ENCODE measurements at places on chromosomes 16 and 17.
A peak's percentile ranks its signal among the peaks of the same experiment; 100 is the strongest.

GRCh38 chr16:26598061-26598460 lies 468.7 kb upstream of the C16orf82 start:
- peak; percentile 55 for DNase-seq

DNA sequence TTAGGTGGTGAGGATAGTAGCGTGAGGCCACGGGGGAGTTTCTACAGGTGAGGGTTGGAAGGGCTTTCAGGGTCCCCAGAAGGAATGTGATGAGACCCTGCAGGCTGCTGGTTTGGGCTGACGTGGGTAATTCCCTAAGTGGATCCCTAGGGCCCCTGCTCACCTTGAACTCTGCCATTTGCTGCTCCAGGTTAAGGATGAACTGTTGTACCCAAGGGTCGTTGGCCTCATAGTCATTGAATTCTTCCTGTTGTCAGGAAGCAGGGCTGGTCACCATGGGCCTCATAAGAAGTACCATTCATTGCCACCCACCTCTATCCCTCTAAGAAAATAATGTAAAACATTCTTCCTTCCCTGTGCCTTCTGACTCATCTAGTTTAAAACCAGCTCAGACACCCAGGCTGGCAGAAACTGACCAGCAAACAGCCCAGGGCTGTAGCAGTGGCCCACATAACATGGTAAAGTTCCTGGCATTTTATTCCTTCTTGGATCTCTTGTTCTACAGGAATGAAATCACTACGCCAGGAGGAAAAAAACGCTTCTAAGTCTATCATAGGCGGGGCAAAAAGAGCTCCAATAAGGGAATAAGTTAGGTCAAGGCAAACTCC lies 27.6 kb downstream of the FCSK start:
- DNase-seq: no peak

GRCh38 chr16:69796285-69797118 lies 34.4 kb downstream of the WWP2 start:
- no peak for DNase-seq

DNA sequence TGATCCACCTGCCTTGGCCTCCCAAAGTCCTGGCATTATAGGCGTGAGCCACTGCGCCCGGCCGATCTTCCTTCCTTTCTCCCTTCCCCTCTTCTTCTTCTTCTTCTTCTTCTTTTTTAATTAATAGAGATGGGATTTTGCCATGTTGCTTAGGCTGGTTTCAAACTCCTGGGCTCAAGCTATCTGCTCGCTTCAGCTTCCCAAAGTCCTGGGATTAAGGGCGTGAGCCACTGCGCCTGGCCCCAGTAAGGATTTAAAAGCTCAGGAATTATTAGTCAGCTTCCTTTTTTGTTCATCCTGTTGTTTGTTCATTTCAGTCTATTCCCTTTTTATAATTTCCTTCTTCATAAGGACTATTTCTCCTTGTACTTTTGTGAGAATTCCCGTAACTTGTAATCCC lies 32.7 kb upstream of the LRRC37A start:
- no peak for DNase-seq

DNA sequence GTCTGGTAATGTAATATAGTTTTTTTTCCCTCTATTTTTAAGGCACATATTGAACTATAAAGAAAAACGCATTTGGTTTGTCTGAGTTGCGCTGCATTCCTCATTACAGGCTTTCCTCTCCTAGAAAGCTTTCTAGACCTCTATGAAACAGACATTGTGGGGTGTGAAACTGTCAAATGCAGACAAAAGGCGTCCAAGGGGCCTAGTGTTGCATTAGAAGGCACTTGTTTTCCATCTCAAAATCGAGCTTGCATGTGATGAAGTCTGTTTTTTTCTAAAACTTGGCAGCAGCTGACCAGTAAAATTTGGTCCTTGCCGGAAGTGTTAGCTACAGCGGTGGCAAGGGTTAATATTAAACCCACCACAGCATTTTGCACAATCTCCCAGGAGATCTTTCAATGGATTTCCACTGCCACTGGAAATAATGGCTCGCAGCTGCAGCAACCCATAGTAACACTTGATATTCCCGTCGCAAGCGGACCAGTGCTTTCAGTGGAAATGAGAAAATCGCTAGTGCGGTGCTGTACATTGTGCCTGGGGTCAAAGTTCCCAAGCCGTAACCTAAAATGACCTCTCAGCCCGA lies 602.6 kb downstream of the KCNJ2 start:
- no peak for DNase-seq

- DNase-seq: no peak
Measured at GRCh38 chr16:86952769-86953168, 364.4 kb downstream of the C16orf95 start.

GRCh38 chr17:27986805-27987684 lies 55.4 kb upstream of the NLK start:
- DNase-seq: no peak

GRCh38 chr17:39225308-39225958 lies at the start of gene STAC2:
TSS of gene STAC2 (minus strand) at chr17:39225945. CDS start at chr17:39225502, 443 bp downstream.
- no peak for DNase-seq

- no peak for DNase-seq
Measured at GRCh38 chr17:31415004-31415454, 23.6 kb downstream of the RAB11FIP4 start.

DNA sequence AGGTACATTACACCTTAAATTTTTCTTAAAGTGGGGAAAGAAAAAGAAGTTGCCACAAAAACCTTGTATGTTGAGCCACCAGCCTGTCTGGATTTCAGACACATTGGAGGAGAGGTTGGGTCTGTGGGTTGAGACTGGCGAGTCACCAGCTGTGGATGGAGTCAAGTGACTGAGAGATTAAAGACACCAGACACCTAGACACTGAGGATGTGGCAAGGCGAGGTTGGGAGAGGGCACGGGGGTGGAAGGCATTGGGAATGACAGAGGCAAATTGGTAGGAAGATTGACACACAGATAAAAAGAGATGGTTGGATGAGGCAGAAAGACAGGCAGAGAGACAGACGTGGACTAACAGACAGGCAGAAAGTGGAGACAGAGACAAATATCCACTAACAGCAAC lies 49.6 kb downstream of the KCNJ12 start:
- DNase-seq: no peak

DNA sequence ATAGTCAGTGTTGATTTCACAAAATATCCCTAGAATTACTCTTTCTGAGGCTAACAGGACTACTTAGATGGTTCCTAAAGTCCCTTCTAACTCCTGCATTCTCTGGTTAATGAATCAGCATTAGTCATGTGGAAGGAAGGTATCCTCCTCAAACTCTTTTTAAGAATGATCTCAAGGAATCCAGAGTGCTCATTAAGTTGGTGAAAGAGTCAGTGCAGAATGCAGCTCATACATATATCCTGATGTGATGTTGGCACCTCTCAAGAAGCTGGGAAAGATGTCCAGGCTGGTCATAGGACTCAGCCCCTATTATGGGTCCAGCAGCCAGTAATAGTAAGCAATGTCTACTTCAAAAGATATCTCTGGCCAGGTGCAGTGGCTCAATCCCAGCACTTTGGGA lies 65.5 kb downstream of the PIGL start:
- DNase-seq: no peak

GRCh38 chr17:17495536-17496188 lies 533 bp downstream of the RASD1 start:
- peak; percentile 15 for DNase-seq

- no peak for DNase-seq
Measured at GRCh38 chr16:79069633-79070032, 530.9 kb downstream of the MAF start.

GRCh38 chr17:48587276-48588073 lies 2.6 kb downstream of the HOXB3 start:
- no peak for DNase-seq

DNA sequence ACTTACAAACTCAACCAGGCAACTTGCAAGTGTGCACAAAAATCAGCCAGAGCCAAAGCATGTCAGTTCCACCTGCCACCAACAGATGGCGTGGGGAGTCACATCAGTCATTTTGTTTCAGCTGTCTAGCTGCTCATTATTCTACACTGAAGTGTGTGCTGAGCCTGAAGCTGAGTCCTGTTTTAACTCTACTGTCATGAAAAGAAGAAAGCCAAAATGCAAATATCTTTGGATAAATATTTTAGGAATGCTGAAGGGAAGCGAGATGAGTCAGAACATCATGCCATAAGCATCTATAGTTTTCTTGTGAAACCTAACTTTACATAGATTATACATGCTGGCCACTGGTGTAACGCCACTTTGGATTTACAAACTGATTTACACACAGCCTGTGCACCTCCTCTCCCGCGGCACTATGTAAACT lies 172.6 kb downstream of the CDK5R1 start:
- peak; percentile 66 for DNase-seq

- DNase-seq: no peak
Measured at GRCh38 chr17:5557485-5557884, 26.8 kb downstream of the NLRP1 start.

DNA sequence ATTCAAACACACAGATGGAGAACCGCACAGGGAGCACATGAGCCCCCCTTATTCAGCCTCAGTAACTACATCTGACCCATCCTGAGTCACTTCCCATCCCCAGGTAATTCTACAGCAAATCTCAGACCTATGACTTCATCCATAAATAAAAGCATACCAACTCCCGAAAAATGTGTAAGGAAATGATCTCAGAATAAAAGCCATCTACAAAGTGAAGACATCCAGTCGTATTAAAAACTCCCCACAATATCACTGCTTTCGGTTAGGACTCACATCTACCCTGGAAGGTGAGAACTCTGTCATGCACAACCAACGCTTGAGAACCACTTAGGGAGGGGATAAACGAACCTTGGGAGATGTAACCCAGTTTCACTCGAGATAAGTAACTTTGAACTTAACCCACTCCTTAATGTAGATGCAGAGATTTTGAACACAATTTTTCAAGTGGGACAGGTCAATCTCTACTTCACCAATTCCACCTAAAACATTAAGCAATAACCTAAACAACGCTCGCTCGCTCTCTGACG lies 1.3 kb downstream of the USP36 start:
- DNase-seq: no peak

DNA sequence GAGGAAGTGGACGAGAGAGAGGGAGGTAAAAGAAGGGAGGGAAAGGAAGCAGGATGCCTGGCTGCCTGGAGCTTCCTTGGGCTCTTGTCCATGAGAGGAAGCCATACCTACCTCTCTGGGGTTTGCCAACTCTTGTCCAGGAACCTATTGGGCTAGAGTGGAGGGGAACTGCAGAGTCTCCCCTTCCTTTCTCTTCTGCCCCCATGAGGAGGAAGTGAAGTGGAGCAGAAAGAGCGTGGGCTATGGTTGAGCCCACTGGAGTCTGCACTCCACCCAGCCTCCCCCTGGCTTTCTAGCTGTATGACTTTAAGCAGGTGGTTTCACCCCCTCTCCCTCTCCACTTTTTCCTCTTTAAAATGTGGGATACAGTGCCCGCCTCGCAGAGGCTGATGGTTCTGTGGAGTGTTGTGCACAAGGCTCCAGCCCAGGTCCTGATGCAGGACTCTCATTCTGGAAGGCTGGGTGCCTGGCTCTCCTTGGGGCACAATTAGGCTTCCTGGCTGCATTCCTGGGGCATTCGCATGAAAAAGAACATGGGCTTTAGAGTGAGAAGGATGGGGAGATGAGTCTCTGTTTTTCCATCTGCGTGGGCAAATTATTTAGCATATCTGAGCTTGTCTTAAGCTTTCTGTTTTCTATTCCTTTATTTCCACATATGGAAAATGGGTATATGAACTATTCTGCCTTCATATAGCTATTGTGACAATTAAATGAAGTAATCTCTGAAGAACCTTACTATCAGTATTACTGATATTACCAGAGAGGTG lies 40.7 kb downstream of the HLF start:
- no peak for DNase-seq

GRCh38 chr17:48628649-48629410 lies 2.7 kb upstream of the HOXB9 start:
- no peak for DNase-seq

DNA sequence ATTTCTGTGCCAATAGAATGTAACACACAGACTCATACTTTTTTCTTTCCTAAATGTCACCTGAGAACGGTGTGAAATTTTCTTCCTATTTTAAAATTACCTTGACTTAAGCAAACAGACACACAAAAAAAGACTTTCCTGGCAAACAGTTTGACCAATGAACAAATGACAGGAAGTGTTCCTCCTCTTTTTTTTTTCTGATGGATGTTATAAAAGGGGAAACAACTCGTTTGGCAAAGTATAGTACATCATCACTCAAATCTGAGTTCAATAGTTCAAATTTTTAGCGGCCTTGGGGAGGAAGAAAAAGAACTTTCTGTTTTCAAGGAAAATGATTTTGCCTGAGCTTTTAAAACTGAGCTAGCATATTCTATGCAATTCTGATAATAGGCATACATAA lies 19.8 kb downstream of the HS3ST3A1 start:
- DNase-seq: no peak

DNA sequence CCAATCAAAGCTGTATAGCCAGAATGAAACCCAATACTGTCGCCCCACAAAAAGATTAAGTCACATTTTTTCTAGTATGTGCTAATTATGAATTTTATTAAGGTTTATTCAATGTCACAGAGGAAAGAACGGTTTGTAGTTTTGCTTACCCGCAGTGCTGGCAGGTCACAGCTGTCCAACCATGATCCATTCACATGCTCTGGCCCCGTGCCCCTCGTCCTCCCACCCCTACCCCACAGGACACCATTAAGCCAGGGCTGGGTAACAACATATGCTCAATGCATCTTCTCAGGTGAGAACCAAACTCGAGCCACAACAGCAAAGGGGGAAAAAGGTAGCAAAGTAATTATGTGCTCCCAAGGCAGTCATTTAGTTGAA lies 589 bp upstream of the FBF1 start:
- DNase-seq: no peak

GRCh38 chr17:44362949-44363612 lies 572 bp downstream of the FAM171A2 start:
- DNase-seq: no peak

GRCh38 chr17:40597556-40598300 lies 32.5 kb upstream of the CCR7 start:
- no peak for DNase-seq

DNA sequence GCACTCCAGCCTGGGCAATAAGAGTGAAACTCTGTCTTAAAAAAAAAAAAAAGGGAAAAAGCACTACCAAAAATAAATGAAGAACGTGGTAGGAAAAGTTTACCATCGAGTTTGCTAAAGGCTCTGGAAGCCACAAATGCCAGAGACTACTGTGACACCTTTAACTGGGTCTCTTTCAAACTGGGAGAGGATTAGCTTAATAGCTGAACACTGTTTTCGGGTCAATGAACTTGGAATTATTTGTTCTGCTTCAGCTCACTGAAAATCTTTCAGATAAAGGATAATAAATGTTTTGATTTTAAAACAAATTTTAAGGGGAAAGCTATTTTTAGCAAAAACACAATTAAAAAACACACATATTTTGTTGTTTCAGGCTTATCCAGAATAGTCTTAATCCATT lies 1.4 kb downstream of the RETREG3 start:
- no peak for DNase-seq

DNA sequence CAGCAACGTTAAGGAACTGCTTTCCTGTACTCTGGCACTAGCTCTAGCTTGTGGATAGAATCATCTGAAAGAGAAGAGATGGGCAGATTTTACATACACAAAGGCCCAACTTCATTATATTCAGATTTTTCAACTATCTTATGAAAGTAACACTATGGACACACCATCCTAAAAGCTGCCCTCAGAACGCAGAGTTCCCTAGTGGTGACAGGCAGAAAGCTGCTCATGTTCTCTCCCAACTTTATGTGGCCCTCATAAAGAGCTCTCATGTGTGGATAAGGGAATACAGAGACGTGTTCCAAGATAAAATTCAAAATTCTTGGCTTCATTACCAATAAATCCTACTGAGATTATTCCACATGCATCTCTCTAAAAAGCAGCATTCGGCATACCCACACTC lies 1.5 kb downstream of the CFAP20 start:
- DNase-seq: no peak

GRCh38 chr17:8489841-8490240 lies 54.2 kb downstream of the NDEL1 start:
- DNase-seq: no peak

GRCh38 chr16:17748044-17748719 lies 277.4 kb upstream of the XYLT1 start:
- DNase-seq: no peak
